Dorsolateral prefrontal cortex (tissue), 122 donors: ENCODE measurements at places on chromosomes 7 and 10.

GRCh38 chr10:94402843-94403379 is 570 bp downstream of the TBC1D12 start:
- no peak for DNase-seq

- DNase-seq: no peak
Measured at GRCh38 chr7:33885290-33886148, 19.8 kb upstream of the BMPER start.

GRCh38 chr7:106597751-106598546 is 63.0 kb downstream of the CCDC71L start:
- DNase-seq: no peak

GRCh38 chr7:5439572-5440496 is 16.2 kb upstream of the TNRC18 start:
- DNase-seq: no peak

DNA sequence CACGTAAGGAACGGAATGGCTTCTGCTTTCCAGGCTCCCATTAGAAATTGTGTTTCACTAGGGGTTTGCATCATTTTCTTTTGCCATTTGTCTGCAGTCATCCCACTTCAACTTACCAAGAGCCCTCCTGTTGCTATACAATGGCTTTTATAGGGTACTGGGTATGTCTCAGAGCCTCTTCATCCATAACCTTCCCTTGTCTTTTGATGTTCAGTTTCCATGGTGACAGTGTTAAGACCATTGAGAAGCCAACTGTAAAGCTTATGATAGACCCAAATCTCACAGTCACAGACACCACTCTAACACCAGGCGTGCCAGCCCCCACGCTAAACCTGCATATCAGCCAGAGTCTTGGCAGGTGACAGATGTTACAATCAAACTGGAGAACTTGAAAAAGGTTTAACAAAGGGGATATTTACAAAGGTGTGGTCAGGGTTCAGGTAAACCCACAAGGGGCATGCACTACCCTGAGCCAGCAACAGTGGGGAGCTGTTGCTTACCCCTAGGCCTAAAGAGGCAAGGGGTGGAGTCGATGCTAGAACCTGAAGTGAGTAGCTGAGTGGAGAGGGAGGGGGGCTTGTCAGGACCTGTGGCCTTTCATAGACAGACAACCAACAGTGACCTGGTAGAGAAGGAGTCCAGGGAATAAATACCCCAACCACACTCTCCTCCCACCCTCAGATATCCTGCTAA is 53.2 kb upstream of the ABLIM1 start:
- DNase-seq: no peak

GRCh38 chr7:127530148-127530547 is 55.2 kb downstream of the GCC1 start:
- DNase-seq: no peak
